HL-60 (cell line): ENCODE measurements at places on chromosomes 2 and 18.
A peak's percentile ranks its signal among the peaks of the same experiment; 100 is the strongest.

GRCh38 chr2:205511221-205511620 lies 171.1 kb upstream of the NRP2 start:
- no peak for DNase-seq

DNA sequence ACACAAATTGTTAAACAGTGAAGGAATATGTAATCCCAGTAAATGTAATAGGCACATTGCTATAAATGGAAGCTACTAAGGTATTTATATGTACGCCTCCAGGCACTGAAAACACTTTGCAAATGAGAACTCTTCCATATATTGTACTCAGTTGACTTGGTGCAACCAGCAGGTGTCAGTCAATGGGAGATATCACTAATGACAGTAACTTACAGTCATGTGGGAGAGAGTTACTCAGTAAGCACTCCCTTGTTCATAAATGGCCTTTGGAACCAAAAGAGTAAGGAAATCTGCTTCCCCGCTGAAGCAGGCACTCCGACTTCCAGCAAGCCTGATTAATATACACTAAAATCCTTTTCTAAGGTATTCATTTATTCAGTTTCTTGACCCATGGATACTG lies 5.9 kb downstream of the MDH1 start:
- no peak for DNase-seq

GRCh38 chr2:100819370-100820272 lies at the start of gene NPAS2:
NPAS2 (plus strand) TSS chr2:100820139; CDS start chr2:100904755, 84,616 bp downstream.
- DNase-seq: no peak

DNA sequence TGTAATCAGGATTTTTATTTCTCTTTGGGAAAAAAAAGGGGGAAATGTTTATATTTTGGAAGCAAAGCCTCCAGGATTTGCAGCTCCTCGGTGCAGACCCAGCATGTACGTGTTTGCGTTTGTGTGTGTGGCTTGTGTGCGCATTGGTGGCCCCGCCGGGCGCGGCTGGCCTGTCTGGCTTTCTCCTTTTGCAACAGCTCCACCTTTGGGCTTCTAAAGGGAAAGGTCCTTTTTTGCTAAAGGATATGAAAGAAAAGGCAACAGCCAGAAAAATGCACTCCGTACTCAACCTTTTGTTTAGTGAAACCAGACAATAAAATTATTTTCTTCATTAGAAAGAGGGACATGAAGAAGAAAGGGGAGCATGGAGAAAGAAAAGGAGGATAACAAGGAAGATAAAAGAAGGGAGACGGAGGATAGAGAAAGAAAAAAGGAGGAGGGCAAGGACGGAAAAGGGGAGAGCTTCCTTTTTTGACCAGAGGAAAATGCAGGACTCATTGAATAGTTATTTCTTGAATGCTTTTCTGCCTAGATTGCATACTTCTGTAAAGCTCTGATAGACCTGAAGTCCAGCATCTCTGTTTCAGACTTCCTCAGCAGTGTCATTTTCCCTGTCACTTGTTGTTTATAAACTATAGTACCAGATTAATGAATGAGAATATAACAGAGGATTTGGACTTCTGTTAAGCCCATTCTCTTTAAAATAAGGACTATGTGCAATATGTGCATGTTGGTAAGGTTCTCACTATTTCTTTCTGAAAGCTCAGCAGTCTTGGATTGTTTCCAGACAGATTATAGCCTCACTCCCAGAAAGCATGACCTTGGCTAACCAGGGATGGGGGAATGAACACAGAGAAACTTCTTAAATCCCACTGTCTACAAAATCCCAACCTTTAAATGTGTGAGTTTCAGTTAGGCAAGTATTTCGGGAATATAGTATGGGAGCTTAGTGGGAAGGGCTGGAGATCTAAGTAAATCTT lies 563.1 kb upstream of the PIK3C3 start:
- peak; percentile 47 for DNase-seq

DNA sequence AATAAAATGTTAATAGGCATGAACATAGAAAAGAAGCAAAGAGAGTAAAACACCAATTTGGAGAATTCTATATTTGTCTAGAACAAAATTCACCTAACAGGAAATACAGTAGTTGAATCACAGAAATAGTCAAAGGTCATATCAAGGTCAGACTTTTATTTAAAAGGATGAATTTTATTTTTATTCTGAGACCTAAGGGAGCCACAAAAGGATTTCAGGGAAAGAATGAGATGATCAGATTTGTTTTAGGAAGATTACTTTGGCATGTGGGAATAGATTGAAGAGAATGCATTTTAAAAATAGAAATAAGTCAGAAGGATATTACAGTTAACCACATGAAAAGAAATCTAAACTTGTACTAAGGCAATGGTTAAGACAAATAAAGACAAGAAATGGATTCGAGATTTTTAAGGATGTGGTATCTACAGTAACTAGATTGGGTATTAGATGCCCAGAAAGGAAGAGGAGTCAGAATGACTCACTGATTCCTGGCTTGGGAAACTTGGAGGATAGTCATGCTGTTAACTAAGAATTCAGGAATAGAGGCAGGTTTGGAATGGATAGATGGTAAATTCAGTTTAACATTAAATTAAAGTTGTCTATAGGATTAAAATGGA lies 56.0 kb downstream of the METTL4 start:
- DNase-seq: no peak

DNA sequence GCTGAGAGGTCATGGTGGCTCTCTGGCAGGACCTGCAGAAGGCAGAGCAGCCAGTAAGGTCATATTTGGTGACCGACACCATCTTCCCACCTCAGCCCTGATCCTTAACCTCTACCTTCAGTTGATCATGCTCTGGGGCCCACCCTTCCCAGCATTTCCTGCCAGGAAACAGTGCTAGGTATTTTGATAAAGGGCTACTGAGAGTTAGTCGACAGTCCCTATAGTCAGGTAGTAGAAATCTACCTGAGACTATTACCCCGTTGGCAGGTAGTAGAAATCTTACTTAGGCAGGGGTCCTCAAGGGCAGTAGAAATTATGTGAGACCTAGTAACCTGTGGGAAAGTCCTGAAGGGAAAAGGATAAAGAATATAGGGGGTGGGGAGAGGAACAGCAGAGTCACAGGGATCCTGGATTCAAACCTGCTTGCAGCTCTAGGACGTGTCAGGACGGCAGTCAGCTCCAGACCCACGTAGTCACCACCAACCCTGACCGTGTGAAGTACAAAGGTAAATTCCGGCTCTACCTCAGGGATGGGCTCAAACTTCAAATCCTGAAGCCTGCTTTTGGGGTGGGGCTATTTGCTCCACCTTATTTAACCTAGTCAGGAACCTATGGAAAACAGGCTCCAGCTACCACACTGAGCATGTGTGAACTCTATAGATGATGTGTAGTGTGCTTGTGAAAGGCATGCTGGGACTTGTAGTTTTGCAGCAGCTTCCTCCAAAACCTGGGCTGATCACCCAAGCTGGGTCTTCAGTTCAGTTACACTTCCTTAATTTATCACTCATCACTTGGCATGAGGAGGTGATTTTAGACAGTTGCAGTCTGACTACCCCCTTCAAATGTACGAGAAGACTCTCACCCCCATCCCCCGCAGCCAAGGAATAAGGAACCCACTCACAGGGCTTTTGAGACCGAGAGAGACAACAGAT lies at the start of gene DQX1:
Gene DQX1 (minus strand): TSS at position 515 of the 932 bp plus-strand sequence. CDS start 502 bp downstream, at position 13.
- DNase-seq: peak; percentile 81

GRCh38 chr2:33496726-33497125 lies 20.3 kb downstream of the RASGRP3 start:
- DNase-seq: no peak

DNA sequence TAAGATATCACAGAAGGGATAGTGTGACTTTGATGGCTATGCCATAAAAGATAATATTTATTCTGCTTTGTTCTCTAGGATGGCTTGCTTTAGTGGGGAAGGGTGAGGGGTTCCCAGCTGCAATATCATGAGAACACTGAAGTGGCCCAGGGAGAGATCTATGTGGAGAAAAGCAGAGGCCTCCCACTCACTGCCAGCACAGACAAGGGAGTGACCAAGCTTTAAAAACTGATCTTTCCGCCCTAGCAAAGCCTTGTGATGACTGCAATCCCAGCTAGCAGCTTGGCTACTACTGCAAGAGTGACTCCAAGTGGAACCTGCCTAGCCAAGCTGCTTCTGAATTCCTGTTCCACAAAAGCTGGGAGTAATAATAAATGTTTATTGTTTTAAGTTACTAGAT lies 7.8 kb upstream of the DDX1 start:
- no peak for DNase-seq

- DNase-seq: no peak
These were observed 229.3 kb upstream of the TRIB2 start for GRCh38 chr2:12487253-12488004.

GRCh38 chr2:118492335-118492734 lies 355.1 kb downstream of the EN1 start:
- peak; percentile 4 for DNase-seq
